ENCODE measurements at places on chromosomes 1 and 21.

- DNase-seq, result no peak
These were observed 45.1 kb downstream of the TMEM51 start for GRCh38 chr1:15198684-15199083.

DNA sequence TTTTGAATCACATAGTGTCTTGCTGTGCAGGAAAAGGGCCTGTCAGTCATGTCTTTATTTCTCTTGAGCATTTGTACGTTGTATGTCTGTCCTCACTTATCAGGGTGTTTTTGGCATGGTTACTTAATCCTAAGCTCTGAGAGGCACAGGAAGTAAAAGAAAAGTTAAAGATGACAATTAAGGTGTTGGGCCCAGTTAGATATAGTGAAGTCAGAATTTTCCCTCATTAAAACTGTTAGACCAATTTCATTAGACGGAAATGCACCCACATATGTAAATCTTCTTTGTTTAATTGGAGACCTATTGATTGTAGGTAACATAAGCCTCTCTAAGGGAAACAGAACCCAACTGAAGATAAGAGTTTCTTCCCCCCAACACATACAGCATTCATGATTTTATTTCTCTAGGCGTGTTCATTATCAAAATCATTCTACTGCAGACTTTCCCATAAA, 21.9 kb downstream of the NFIA start:
- no peak for DNase-seq

DNA sequence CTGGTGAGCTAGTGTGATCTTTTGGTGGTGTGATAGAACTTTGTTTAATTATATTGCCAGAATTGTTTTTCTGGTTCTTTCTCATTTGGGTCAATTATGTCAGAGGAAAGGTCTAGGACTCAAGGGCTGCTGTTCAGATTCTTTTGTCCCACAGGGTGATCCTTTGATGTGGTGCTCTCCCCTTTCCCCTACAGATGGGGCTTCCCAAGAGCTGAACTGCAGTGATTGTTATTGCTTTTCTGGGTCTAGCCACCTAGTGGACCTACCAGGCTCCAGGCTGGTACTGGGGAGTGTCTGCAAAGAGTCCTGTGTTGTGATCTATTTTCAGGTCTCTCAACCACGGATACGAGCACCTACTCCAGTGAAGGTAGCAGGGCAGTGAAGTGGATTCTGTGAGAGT, 25.9 kb upstream of the CD84 start:
- DNase-seq, result no peak

DNA sequence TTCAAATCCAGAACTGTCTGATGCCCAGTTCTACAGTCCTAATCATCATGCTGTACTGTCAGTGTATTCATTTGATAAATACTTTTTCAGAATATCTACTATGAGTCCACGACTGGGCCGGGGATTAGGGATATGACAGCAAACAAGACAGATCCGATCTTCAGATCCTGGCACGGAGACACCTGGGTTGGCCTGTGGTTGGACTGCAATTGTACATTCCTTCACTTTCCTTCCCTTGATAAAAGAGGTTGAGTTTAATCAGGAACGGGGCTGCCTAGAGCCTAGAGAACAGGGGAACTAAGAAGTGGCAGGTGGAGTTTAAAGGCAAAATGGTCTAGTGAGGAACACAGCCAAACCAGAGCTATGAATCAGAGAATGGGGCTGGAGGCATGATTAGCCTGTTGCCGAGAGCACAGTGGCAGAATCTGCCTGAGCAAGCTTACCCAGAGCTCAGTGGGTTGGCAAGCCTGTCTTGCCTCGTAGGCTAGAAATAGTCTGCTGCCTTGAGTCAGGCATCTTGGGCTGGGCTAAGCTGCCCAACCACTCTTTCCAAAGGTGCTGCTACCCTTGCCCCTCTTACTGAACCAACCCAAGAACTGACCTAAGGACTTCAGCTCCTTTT, 38.1 kb upstream of the PTCH2 start:
- no peak for DNase-seq

- DNase-seq, result no peak
These were observed 23.1 kb upstream of the TNFRSF1B start for GRCh38 chr1:12143631-12144155.

DNA sequence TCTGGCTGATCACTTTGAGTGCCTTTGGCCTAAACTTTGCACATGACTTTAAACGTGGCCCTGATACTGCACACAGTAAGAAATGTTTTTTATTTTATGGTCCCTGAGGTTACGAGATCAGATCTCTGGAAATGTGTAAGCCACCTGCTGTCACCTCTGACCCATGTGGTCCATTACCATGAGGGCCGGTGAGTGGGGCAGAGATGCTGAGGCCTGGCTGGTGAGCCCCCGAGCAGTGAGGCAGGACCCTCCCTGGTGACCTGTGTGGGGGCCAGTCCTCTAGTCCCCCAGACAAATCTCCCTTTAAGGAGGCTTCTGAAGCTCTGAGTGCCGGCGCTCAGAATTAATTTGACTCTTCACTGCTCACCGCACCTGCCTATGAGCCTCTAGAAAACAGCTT, 12.4 kb downstream of the TFF3 start:
- DNase-seq, result no peak

- no peak for DNase-seq
These were observed 311.9 kb upstream of the PTBP2 start for GRCh38 chr1:96409689-96410088.

GRCh38 chr1:18954270-18955071, 2.0 kb downstream of the IFFO2 start:
- DNase-seq, result no peak

GRCh38 chr21:44985441-44986401, 45.9 kb downstream of the SLX9 start:
- no peak for DNase-seq

DNA sequence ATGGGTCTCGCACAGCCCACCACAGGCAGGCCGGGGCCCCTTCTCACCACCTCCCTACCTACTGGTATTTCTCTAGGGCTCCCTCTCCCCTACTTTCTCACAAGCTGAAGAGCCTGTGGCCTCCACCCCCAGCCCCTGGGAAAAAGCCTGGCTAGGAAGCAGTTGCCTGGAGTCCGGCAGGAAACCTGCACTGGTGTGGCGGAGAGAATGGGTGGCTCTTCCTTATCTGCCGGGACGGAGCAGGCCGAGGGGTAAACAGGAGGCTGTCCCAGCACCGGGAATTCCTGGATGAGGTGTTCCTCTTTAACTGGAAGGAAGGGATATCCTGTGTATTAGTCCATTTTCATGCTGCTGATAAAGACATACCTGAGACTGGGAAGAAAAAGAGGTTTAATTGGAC, 125.8 kb downstream of the TLR5 start:
- DNase-seq, result no peak

All from stimulated activated CD4-positive, alpha-beta T cell treated with anti-CD3 and anti-CD28 coated beads, TNF-alpha, amount 100 ng/mL, for 1 hour (primary cell).